ENCODE measurements at places on chromosomes 2 and 18.

GRCh38 chr2:106899786-106900530, 14.0 kb upstream of the ST6GAL2 start:
- no peak for DNase-seq

DNA sequence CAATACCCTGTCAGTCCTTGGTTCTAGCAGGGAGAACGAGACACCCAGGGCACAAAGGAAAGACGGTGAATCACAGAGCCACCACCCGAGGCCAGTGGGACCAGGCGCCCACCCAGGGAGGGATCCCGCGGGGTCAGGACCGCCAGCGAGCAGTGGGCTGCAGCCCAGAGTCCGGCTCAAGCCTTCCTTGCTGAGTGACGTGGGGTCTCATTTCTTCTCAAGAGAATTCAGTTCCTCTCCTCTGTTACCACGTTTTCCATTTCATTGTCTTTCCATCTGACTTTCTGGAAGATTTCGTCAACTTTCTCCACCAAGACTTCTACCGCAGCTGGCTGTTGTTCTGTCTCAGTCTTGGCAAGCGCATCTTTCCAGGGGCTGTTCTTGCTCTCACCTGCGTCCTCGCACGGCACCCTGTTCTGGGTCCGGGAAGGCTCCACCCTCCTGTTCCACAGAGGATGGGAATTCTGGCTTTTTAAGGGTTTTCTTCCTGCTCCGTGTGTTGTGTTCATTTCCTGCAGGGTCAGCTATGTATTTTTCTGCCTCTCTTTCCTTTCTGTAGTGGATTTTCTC, 248.6 kb downstream of the NDUFA10 start:
- DNase-seq = no peak

- DNase-seq = no peak
Observed at GRCh38 chr2:26043862-26044696, 10.2 kb downstream of the RAB10 start.

GRCh38 chr2:95267458-95268210, 6.6 kb upstream of the PROM2 start:
- no peak for DNase-seq

- no peak for DNase-seq
Observed at GRCh38 chr18:69558052-69558451, 157.4 kb downstream of the DOK6 start.

Measured in nucleus accumbens (tissue), 56 donors.